CD14-positive monocyte (primary cell): ENCODE measurements at places on chromosomes 1 and 21. TPM values are rescaled to one million over a fixed set of nuclear protein-coding genes. Genes with fewer than 3 reads are reported as not detected.

LCE1D gene
- polyA plus RNA-seq: not detected

DNA sequence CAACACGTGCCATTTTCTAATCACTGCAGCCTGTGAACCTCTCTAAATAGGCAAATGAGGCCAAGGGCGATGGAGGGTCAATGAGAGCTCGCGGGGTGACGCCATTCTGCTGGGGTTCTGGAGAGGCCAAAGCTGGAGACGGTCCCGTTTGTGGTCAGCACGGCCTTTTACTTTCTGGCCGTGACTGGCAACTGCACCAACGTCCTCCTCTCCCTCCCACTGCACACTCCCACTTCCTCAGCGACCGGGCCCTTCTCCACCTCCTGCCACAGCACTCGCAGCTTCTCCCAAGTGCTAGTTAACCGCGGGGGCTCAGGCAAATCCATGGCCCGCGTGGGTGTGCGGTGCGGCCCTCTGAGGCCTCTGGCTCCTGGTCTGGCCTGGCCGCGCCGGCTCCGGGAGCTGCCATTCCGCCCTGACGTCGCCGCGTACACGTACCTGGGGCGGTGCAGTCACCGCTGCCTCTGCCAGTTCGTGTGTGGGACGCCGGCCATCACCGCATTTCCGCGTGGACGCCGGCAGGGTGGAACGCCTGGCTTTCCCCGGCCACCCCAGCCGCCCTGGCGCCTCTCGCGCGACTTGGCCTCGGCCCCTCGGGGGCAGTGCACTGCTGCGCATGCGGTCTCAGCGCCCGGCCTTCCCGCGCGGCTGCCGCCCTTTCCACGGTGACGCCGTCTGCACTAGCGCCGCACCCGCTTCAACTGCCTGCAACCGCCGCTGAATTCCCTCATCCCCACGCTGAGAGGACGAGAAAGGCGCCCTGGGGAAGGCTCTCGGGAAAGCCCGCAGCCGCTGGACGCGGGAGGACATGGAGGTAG is 18.2 kb downstream of the OR2C3 start:
- no peak for DNase-seq

DNA sequence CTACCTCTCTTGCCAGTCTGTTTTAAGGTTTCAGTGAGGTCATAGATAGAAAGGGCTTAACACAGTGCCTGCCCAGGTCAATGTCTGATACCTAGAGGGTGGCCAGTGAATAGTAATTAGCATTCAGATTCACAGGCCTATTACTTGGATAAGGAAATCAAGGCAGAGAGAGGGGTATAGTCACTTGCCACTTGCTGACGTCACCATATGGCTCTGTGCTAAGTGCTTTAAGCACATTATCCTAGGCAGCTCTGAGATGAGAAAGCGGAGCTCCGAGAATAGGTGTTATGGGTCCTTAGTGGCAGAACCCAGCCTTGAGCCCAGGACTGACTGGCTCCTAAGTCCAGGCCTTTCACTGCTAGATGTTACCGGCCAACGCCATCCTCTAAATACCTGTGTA is 51.5 kb upstream of the DAB1 start:
- no peak for DNase-seq

GRCh38 chr1:67468066-67468718 is 38.0 kb upstream of the SERBP1 start:
- no peak for DNase-seq

- no peak for DNase-seq
Measured at GRCh38 chr1:109768820-109769219, 5.1 kb upstream of the EPS8L3 start.

AUNIP gene
- 0.14 and 0.19 TPM in 2 replicates for polyA plus RNA-seq

LYPD8 gene
- polyA plus RNA-seq: not detected

LPAR3 gene
- not detected for polyA plus RNA-seq

S100A12 gene
- 2,834 TPM for polyA plus RNA-seq

DEDD gene
- 42.2 TPM for polyA plus RNA-seq

DNA sequence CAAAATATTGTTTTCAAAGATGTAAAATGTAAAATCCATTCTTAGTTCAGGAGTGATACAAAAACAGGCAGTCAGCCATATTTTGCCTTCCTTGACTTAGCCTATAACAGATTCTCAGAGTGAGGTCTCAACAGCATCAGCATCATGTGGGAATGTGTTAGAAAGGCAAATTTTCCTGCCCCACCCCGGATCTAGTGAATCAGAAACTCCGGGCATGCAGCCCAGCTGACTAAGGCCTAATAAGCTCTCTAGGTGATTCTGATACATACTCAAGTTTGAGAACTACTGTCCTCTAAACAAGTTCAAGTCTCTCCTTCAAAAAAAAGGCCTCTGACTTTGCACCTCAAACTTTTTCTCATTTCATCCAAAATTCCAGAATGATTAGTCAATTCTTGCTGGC is 46.9 kb upstream of the PRRC2C start:
- no peak for DNase-seq

DNA sequence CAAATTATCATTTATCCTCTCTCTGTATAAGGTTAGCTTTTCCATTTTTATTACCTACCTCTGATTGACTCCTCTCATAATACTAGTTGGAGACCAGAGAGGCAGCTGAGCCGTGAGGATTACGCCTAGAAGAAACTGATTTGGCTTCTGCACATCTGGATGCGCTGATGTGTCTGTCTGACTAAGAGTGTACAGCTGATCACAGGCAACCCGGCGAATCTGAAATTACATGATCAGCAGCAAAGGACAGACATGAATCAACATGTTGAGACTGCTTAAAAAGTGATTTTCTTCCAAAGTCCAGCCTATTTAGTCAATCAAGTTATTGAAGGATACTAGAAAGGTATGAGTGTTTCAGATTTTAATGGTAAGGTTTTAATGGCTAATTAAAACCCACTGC is 81.2 kb downstream of the PCSK9 start:
- DNase-seq: no peak

DNA sequence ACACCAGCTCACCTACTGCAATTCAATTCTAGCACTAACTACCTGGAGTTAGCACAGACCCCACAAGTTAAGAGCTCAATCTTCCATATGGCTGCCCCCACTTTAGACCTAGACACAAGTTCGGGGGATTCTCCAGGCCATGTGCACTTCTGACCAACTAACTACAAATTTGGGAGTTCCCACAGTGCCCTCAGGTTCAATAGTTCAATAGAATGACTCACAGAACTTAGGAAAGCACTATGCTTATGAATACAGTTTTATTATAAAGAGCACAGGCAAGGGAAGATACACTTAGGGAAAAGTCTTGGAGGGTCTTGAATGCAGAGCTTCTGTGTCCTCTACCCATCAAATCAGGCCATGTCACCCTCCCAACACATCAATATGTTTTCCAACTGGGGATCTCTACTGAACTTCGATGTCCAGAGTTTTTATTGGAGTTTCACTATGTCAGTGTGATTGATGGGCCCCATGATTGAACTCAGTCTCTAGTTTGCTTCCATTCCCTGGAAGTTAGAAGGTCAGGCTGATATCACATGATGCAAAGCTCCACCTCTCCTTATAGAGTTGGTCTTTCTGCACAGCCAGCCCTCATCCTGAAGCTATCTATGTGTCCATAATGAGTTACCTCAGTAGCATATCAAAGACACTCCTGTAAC is 46.1 kb downstream of the RAVER2 start:
- no peak for DNase-seq

- no peak for DNase-seq
Measured at GRCh38 chr21:44758141-44758561, 43.5 kb downstream of the UBE2G2 start.

MIXL1 gene
- polyA plus RNA-seq: not detected in 2 replicates

- no peak for DNase-seq
Measured at GRCh38 chr1:113875714-113876113, 4.2 kb upstream of the PTPN22 start.
